ENCODE measurements at places on chromosomes 5 and 9. TPM values are rescaled to one million over a fixed set of nuclear protein-coding genes. Genes with fewer than 3 reads are reported as not detected.

NPR2 gene
- polyA plus RNA-seq: 0.97 TPM

DNA sequence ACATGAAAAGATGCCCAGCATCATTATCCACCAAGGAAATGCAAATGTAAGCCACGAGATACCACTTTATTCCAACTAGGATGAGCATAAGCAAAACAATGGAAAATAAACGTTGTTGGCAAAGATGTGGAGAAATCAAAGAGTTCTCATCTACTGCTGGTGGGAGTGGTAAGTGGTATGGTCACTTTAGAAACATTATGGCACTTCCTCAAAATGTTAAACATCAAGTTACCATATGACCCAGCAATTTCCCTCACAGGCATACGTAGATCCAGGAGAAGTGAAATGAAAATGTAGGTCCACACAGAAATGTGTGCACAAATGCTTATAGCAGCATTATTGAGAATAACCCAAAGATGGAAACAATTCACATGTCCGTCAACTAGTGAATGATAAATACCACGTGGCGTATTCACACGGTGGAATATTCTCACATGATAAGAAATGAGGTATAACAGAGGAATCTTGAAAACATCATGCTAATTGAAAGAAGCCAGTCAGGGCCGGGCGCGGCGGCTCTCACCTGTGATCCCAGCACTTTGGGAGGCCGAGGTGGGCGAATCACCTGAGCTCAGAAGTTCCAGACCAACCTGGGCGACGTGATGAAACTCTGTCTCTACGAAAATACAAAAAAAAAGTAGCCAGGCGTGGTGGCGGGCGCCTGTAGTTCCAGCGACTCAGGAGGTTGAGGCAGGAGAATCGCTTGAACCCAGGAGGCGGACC lies 16.4 kb upstream of the FLT4 start:
- no peak for DNase-seq

- no peak for DNase-seq
These were observed 1353.4 kb upstream of the WWC1 start for GRCh38 chr5:166938071-166938470.

DNA sequence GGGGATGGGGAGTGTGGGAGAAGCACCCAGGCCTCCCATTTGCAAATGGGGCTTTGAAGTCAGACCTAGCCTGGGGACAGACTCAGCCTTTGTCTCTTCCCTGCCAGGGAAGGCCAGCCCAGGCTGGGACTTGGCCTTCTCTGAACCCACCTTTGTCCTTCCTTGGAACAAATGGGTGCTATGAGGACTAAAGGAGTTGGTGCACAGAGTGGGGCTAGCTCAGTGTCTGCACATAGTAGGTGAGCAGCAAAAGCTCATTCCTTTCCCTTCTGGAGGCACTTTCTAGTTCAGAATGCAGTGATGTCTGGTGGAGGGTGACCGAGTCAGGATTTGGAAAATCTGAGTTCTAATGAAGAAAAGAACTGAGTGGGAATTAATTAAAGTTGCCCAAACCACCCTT lies 37.2 kb downstream of the COL27A1 start:
- no peak for DNase-seq

DNA sequence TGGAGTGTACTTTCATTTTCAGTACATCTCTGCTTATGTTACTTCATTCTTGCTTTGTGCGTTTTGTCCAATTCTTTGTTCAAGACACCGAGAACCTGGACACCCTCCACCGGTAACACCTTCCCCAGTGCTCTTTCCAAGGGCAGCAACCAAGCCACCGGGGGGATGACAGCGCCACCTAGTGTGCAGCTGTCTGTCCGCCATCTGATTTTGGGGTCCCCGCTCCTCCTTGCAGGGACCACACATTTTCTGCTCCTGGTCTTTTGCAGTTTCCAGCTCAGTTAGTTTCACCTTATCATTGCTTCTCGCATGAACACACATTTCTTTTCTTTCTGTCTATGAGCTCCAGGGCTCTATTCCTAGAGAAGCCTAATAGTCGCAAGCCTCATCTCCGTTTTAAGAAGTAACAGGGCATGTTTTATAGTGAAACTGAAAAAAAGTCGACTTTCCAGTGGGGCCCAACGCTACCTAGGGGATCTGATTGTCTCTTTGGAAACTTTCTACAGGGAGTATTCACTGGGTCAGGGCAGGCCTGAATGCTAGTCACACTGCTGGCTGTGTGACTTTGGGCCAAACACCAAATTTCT lies 152.1 kb downstream of the FSTL4 start:
- DNase-seq: no peak

DNA sequence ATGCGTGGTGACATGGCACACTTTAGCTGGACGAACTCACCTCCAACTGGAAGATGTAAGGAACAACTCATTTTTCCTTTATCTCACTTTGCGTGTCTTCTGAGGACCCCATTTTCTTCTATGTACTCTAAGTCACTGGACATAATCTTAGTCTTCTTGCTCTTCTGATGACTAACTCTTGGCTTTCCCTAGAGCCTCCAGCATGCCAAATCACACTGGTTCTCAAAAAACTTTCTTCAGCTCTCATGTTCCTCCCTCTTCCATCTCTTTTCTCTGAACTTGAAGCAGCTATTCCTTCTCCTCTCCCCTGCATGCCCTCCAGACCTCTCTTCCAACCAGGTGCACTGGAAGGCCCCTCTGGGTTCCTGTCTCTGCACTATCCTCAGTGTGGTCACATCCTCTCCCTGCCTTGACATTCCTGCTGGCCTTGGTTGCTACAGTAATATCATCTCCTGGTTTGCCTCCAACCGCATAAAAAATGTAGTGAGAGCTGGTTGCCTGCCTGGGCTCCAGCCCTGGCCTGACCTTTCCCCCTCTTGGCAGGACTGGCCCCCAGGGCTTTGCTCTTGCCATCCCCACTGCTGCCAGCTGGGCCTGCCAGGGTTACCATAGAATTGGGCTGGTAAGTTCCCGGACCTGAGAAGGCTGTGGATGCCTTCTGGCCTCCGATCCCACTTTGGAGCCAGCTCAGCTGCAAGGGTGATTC lies 44.8 kb upstream of the BNC2 start:
- DNase-seq: no peak

GRCh38 chr5:109573256-109573655 lies 116.5 kb upstream of the MAN2A1 start:
- no peak for DNase-seq

Data from CD4-positive, alpha-beta memory T cell (primary cell).